ENCODE measurements at places on chromosomes 3 and 15.

GRCh38 chr3:98974442-98974841 lies 72.9 kb upstream of the DCBLD2 start:
- no peak for DNase-seq

GRCh38 chr3:13135811-13136321 lies 62.6 kb upstream of the IQSEC1 start:
- no peak for DNase-seq

GRCh38 chr3:140677764-140678163 lies at the start of gene TRIM42:
TRIM42 (plus strand) TSS chr3:140678064; CDS start chr3:140678230, 166 bp downstream.
- DNase-seq: no peak

GRCh38 chr3:27718459-27718858 lies 3.7 kb downstream of the EOMES start:
- no peak for DNase-seq

DNA sequence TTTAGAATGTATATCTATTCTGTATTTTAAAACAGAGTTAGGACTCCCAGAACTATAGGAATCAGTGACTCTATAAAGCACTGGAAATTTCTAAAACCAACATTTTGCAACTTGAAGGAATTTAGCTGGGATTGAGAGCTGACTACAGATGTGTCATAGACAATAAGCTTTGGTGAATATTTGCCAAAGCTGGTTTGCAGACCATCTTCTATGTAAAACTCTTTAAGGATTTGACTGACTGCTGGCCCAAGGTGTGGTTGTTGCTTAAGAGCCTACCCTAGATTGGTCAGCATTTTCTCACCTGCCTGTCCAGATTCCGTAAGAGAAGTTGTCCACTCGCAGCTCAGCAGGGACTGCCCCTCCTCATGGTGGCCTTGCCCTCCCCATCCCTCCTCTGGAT lies 73.2 kb upstream of the GK5 start:
- no peak for DNase-seq

GRCh38 chr3:59425942-59426341 lies 376.1 kb upstream of the CFAP20DC start:
- no peak for DNase-seq

DNA sequence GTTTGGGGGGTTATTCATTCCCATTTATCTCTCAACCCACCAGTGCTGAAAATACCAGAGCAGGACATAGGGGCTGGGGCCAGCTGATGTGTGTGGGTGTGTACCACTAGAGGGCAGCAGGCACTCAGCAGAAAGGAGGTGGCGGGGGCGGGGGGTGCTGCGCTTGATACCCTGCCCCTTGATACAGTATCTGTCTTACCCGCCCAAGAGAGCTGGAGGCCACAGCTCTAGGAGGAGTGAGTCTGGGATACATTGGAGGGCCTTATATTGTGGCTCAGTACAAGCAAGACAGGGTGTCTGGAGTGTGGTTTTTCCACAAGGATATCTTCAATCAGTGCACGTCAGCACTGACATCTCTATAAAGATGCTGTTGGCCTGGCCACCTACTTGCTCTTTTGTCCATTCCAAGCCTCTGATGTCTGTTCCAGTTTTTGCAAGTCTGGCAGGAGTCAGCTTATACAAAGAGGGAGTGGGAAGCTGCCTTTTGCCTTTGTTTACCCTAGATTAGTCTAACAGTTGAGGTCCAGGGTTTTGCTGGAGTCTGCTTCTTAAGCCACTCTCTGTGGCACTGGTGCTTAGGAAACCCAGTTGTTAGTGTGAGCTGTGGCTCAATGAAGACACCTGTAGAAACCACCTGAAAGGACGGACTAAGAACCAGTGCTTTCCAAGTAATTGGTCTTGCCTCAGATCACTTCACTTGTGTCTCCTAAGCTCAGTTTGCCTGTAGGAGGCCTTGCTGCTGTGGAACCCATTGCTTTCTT lies 1.5 kb upstream of the RBM15B start:
- no peak for DNase-seq

DNA sequence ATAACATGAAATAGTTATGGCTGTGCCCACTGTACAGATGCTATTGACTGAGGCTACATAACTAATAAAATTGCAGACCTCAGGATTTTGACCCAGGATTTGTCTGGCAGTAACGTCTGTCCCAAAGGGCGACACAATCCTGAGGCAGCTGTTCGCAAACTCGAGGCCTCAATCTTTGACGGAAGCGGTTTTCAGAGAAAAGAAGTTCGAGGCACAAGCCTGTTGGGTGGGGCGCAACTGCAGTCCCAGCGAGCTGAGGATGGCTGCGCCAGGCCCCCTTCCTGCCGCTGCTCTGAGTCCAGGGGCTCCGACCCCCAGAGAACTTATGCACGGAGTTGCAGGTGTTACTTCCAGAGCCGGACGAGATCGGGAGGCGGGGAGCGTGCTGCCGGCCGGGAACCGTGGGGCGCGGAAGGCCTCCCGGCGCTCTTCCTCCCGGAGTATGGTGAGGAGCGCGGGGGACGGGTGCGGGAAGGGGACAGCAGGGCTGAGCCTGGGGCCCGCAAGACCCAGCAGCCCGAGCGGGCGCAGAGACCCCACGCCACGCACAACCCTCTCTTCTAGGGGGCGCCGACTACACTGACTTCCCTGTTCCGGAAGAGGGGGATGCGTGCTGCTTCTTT lies at the start of gene PARP15:
Gene PARP15 (plus strand): TSS at position 242 of the 623 bp plus-strand sequence. CDS start 18 bp downstream, at position 260.
- no peak for DNase-seq

- DNase-seq: no peak
Measured at GRCh38 chr3:172918165-172918564, 167.6 kb downstream of the ECT2 start.

DNA sequence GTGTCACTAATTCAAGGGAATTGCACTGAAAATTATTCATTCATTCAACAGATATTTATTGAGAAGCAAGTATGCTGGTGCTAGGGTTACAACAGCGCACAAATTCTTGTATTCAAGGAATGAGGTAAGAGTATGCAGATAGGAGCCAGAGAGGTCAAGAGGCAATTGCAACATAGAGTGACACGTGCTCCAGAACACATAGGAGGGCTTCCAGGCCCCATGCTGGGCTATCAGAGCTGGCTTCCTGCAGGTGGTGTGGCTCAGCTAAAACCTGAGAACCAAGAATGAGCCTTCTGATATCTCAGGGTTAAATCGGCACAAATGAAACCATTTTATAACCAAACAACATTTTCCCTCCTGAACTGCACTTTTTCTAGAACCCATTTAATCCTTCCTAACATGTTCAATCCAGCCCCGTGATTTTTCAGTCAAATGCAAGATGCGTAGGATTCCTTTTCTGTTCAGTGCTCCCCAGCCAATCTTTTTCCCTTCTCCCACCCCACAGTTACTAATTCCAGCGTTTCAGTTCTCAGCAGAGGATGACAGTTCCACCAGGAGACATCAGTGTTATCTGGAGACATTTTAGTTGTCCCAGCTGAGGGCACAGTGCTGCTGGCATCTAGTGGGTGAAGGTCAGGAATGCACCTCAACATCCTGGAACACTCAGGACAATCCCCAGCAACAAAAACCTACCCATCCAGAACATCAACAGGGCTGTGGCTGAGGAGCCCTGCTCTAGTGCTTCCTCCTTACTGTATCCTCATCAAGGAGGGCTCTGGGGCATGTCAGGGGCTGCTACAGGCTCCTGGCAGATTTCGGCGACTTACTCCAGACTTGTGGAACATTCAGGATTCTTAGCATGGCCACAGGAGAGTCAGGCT lies 13.1 kb downstream of the CCR5AS start:
- no peak for DNase-seq

- DNase-seq: no peak
Measured at GRCh38 chr15:62888623-62889022, 153.9 kb upstream of the TPM1 start.

DNA sequence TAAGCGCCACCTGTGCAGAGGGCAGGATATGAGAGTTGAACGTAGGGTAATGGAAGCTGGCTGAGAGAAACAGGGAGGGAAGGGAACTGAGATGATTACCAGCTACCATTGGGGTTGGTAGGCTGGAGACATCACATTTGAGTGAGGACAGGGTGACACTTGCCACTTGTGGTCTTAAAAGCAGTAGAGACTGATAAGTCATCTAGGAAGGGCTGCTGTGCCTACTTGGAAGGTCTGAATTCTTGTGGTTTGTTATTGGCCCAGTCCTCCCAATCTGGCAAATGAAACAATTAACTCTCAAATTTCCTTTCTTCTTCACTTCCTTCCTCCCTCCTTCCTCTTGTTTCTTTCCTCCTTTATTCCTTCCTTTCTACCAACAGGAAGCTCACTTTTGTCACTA lies 46.8 kb downstream of the COL6A5 start:
- DNase-seq: no peak

- peak; percentile 27 for DNase-seq
Measured at GRCh38 chr3:157542711-157543500, 39.7 kb upstream of the VEPH1 start.

DNA sequence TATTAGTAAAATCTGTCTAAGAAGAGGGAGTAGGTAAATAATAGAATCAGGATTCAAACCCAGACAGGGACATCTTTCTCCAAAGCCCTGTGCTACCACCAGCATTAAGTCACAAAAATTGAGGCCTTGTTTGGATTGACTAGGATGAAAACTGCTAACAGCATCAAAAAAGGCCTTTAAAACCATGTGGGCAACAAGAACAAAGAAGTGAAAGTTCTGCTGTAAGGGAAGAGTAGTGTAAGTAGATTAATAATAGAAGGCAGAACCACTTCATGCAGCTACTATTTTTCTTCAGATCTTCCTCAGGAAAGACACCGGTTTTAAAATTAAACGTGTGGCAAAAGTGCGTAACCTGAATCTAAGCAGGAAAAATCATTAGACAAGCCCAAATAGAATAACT lies 15.3 kb upstream of the KBTBD12 start:
- no peak for DNase-seq

GRCh38 chr3:102646557-102646956 lies 211.7 kb downstream of the ZPLD1 start:
- no peak for DNase-seq

DNA sequence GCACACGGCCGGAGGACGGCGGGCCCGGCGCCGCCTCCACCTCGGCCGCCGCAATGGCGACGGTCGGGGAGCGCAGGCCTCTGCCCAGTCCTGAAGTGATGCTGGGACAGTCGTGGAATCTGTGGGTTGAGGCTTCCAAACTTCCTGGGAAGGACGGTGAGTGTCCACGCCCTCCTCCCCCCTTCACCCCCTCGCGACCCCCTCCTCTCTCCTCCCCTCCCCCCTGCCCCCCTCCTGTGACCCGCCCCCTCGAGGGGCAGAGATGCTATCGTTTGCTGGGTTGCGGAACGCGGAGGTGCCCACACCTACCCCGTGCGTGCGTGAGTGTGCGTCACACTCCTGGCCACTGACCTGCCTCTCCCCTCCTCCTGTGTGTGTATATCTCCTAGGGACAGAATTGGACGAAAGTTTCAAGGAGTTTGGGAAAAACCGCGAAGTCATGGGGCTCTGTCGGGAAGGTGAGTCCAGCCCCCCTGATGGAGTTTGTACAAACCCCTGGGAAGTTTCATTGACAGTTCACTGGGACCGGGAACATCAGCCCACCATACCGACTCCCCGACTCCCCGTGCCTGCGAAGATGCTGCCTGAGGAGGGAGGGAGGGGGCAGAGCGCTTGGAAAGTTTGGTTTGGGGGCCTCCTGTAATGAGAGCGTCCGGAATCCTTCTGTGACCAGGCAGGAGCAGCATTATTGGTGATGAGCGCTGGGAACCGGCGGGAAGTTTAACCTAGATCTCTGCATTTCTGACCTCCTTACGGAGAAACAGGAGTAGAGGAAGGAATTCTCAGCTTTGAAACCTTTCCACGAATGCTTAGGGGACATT lies 795 bp upstream of the SCAANT1 start:
- DNase-seq: no peak

DNA sequence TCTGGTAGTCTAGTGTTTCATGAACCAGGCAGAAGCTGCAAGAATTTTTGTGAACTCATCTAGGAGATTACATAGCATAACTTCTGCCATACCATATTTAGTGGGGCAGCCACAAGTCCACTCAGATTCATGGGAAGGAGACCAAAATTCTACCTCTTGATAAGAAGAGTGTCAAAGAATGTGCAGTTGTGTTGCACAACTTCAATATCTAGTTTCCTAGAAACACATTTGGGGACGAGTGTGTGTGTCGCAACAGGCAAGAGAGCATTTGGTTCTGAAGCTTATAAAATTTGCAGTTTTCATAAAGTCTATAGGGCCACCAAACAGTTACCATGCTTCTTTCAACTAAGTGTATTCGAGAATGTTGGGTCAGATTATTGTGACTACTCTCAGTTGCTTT lies 115.3 kb downstream of the KCNH8 start:
- no peak for DNase-seq

DNA sequence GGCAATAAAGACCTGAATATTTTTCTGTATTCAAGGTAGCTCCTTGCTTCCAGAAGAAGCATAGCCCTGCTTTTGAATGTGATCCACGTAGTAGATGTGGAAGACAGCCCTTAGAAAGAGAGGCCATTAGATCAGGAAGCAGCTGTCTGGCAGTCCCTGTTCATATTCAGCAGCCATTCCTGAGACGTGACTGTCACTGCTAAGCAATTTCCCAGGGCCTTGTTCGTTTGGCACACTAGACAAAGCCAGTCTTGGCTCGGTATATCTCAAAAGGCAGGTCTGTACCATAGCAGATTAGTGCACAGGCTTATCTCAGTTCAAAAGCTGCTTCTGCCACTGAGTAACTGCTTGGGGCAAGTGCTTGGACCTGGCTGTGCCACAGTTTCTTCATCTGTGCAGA lies 287.8 kb upstream of the MCTP2 start:
- DNase-seq: no peak

GRCh38 chr3:197942956-197943556 lies 6.9 kb upstream of the RPL35A start:
- no peak for DNase-seq

DNA sequence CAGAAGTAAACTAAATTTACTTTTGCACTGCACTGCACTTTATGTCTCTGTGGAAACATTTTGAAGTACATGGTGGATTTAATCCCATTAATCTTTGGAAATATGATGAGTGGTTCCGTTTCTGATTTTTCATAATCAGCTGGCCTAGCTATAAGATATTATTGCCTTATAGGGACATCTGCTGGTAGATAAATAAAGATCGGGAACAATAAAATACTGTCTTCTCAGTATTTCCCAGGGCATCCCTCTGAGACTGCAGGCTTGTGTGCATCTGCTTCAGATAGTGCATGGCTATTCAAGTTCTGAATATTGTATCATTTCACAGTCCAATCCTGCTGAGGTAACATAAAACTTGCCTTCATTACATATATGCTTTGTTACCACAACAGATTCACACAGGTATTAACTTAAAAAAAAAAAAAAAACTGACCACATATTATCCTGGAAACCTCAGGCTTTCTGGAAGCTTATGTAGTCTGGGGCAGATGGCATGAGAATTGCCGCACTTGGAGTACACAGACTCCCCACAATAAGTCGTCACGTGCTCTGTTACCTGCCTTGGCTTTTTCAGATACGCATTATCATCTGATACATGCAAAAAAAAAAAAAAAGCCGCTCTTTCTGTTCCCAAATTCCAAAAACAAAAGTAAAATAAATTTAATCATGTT lies 330.8 kb upstream of the AGTR1 start:
- DNase-seq: no peak

DNA sequence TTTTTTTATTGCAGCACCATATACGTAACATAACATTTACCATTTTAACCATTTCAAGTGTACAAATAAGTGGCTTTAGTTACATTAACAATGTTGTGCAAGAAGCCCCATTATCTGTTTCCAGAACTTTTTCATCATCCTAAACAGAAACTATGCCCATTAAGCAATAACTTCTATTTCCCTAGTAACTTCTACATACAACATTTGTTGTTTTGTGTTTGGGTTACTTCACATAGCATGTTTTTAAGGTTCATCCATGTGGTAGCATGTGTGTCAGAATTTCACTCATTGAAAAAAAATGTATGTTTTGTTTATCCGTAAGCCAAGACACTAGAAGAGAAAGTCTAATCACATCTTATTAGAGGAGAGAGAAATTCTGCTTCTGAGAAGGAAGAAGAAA lies 450.5 kb upstream of the PDZRN3 start:
- no peak for DNase-seq

GRCh38 chr15:69727121-69727924 lies 274.7 kb downstream of the RPLP1 start:
- DNase-seq: no peak
